ENCODE measurements at places on chromosomes 6 and 20.

DNA sequence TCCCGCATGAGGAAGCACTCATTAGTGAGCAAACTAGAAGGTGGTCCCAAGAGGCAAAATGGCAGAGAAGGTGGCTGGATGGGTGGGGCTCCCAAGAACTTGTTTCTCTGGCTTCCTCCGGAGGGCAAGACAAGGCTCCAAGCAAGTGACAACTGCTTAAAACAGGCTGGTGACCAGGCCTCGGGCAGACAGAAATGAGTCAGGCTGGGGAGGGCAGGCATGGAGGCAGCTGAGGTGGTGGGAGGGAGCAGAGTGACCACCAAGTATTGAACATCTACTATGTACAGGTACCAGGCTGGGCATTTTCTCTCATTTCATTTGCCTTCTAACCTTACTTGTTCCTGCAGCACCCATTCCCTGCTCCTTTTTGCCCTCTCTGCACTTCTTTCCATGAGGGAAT, 33.4 kb downstream of the TNXB start:
- no peak for DNase-seq

DNA sequence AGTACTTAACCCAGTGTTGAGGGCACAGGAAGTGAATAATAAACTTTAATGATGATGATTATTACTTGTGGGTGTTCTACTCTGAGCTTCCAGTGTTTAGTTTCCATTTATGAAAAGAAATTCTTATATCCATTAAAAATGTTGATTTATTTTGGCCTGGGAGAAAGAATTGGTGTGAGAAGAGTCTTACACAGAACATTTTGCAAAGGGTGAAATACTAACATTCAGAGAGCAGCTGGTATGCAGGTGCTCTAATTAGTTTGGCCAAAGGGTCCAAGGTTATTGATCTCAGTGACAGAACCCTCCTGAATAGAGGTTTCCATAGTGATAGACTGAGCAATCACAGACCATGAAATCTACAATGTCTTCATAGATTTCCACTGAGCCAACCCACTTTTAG, 4.4 kb downstream of the OSER1 start:
- no peak for DNase-seq

- DNase-seq = no peak
These were observed 20.5 kb upstream of the CDKN1A start for GRCh38 chr6:36657942-36658544.

GRCh38 chr6:118865100-118865391, 28.9 kb upstream of the ASF1A start:
- DNase-seq = no peak

GRCh38 chr6:159085396-159085895, 40.7 kb upstream of the TAGAP start:
- no peak for DNase-seq

- DNase-seq = no peak
These were observed 168.9 kb downstream of the PDSS2 start for GRCh38 chr6:107290491-107290890.

- no peak for DNase-seq
These were observed 26.0 kb upstream of the PI16 start for GRCh38 chr6:36928547-36928918.

DNA sequence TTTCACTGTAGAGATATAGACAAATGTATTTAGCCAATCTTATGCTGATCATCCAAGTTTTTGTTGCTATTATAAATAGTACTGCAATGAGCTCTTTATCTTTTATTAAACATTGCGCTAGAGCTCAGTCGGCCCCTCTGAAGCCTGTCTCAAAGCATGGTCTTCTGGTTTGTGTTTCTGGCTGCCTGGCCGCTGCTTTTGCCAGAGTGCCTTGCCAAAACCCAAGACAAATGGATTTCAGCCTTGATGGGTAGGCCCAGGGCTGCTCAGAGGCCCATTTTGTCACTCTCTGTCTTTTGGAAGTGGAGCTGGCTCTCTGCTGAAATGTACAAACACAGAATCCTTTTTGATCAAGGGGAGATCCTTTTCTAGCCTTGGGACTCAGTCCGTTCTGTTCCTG, 102.9 kb upstream of the KCNG1 start:
- no peak for DNase-seq

DNA sequence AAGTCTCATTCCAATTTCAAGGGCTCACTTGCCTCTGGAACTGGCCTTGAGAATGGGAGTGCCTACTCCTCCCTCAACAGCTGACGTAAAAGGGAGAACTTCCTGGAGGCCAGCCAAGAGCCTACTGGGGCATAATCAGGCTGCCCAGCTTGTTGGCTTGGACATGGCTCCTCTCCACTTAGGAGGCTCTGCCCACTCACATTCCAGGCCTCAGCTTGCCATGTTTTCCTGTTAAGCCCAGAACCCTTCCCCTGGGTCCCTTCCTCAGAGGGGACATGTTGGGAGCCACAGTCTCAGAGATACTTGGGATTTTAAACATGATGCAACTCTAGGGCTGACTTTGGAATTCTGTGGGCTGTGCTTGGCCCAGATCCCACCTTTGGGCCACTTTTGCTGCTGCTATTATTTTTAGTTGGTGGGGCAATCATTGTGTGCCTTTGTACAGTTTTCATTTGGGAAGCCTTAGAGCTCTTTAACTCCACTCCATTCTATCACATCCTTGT, 31.5 kb upstream of the ADTRP start:
- no peak for DNase-seq

GRCh38 chr6:77987035-77987384, 334.2 kb downstream of the MEI4 start:
- DNase-seq = no peak

- no peak for DNase-seq
These were observed 118.6 kb upstream of the ASF1A start for GRCh38 chr6:118775381-118775780.

DNA sequence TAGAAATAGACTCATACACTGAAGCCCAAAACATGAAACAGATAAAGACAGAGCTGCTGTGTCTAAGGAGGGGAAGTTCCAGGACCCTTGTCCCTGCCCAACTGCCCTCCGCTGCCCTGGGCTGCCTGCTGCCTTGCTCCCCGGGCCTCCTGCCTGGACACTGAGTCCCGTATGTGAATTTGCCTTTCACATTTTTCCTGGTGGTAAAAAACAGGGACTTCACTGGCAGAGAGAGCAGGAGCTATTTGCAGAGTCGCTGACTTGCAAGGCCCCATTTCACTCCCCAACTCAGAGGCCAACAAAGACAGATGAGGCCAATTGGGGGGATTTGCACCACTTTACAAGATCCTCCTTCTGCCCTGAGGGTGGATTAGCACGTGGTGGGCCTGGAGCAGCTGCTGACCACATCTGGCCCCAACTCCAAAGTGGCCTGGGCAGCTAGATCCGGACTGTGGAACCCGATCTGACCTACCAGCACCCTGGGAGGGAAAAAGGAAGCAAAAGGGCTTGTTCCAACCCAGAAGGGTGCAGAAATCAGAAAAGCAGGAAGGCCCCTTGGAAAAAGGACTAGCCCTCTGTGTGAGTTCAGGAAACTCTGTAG, 61.4 kb downstream of the NOL4L start:
- no peak for DNase-seq

DNA sequence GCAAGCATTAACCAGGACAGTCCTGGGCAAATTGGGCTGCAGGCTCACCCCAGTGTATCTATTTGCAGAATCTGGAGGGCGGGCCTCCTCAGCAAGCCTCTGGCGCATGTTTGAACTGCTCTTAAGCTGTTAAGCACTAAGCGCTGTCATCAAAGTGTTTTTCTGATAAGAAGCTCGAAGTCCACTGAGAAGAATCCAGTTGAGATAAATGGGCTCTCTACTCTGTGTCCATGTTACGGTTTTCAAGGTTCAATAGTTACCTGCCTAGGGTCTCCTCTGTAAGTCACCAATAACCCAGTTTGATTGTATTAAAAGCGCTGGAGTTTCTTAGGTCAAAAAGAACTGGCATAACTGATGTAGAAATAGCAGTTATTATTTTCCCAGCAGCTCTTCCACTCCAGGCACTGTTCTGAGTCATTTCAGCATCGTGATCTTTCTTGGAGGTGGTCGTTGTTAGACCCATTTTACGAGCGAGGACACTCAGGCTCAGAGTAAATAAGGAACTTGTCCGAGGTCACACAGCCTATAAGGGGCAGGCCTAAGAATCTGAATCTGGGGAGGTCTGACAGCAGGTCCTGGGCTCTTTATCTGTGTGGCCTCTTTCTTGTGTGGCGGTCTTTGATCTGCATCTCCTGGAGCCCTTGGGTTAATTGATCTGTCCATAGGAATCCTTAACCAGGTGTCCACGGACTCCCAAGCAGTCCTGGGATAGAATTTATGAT, 207.4 kb upstream of the ZNF217 start:
- DNase-seq = no peak

- DNase-seq = no peak
These were observed 48.3 kb upstream of the RNF24 start for GRCh38 chr20:4063631-4064030.

DNA sequence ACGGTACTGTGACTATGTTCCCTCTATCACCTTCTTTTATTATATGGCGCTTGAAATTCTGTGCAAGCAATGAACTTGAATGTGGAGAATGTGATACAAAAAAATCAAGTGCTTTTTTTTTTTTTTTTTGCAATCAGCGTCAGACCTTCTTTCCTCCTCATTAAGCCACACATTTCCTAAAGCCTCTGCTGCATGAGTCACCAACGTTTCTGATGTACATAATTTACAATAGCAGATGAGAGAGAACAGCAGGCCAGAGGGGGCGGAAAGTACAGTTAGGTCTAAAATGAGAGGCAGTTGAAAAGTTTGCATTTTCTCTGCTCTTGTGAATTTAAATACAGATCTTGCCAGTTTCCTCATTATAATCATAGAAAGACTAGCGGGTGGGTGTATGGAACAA, 114.6 kb upstream of the RIPOR2 start:
- DNase-seq = peak; percentile 78

- no peak for DNase-seq
These were observed 54.2 kb upstream of the FANCE start for GRCh38 chr6:35397806-35398418.

GRCh38 chr6:86477500-86478148, 459.7 kb upstream of the HTR1E start:
- DNase-seq = no peak

DNA sequence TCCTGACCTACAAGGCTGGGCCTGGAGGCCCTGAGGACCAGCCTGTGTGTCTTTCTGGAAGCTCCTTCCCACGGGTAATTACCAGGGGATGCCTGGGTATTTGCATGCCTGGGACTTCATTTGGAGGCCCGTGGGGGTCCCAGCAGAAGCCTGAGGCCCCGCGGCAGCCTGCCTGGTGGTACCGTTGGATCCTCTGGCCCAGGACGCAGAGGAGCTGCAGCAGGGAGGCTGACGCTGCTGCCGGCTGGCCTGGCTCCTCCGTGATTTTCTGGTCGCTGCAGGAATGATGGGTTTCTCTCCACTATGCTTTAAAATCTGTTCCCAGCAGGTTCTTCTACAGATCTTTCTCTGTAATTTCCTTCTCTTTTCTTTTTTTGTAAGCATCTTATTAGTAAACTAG, 6.5 kb downstream of the CABLES2 start:
- DNase-seq = no peak

GRCh38 chr6:16512544-16513290, 248.5 kb downstream of the ATXN1 start:
- no peak for DNase-seq

- DNase-seq = no peak
These were observed 165.4 kb downstream of the OGFRL1 start for GRCh38 chr6:71454056-71454455.

DNA sequence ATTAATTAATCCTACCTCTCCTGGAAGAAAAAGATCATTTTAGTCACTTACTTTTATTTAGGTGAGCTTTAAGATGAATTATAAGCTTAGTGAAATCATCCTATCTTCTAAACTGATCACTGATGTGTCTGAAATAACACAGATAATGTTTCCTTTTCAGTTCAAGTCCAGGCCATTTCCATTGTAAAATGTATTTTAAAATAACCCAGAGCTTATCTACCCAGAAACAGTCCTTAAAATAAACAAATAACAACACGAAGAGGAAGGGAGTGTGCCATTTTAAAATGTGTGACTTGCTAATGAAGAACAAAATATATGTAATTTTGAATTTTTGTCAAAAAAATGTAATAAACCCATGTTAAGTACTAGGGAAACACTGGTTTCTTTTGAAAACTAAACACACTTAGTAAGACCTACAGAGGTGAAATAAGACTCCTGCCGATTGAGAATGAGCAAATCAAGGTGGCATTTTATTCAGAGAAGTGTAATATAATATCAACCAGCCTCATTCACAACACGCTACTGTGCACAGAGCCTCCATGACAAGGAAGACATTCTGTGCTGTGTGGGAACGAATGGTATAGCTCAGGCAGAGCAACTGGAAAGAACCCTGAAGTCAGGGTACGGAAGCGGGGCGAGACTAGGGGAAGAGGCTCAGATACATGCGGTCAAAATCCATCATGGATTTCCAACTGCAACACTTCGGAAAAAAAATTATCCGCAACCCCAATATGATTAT, 7.7 kb downstream of the LRP11 start:
- DNase-seq = no peak

DNA sequence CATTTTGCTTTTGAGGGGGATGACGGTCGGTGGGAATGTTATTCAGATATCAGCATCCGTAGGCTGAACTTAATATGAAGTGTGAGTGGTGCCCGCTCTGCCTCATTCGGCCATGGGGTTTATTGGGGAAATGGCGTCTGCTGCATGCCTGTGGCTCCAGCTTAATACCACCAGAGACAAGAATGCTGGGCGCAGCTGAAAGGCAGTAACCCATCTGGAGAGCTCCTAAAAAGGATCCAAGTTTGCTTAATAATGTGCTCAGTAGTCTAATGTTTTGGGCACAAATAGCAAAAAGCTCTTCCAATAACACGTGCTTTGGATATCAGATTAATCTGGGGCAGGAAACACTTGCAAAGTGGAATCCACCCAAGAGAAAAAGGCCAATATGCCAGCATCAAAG, 273.0 kb upstream of the TAB2 start:
- DNase-seq = no peak

DNA sequence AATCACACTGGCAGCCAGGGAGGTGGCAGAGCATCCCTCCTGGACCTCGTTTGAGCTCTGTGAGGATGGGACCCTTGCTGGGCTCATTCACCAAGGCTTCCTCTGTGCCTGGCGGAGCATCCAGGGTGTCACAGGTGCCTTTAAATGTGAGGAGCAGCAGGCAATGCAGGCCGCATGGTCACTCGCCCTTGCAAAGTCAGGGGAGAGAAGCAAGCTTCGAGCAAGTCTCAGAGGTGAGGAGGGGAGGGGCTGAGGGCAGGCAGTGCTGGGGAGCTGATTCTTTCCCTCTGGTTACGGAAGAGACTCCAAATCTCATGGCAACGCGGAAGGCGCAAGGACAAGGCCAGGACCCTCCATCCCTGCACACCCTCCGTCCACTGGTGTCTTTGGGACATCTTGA, 182.7 kb upstream of the PMEPA1 start:
- no peak for DNase-seq

- DNase-seq = no peak
These were observed 42.2 kb downstream of the GNAS-AS1 start for GRCh38 chr20:58808271-58809046.

GRCh38 chr20:53265304-53265875, 293.2 kb downstream of the TSHZ2 start:
- DNase-seq = no peak

DNA sequence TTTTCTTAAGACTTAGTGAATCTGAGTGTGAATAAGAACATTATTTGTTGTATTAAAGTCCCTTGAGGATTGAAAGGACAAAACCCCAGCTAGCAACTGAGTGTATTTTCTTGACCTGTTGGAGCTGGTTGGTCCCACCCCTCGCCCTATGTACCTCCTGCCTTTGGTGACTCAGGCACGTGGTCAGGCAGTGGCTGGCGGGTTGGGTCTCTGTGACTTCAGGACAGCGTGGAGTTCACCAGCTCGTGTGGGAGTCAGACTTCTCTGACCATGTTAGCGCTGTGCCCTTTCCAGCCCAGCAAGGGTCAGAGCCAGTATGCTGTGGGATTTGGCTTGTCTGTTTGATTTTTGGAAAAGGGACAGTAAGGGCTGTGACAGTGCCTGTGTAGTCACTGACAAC, 93.7 kb downstream of the SSR1 start:
- DNase-seq = no peak
